Stimulated activated CD4-positive, alpha-beta T cell treated with anti-CD3 and anti-CD28 coated beads, TNF-alpha, amount 100 ng/mL, for 4 hours (primary cell): ENCODE measurements at places on chromosomes 4 and X.

DNA sequence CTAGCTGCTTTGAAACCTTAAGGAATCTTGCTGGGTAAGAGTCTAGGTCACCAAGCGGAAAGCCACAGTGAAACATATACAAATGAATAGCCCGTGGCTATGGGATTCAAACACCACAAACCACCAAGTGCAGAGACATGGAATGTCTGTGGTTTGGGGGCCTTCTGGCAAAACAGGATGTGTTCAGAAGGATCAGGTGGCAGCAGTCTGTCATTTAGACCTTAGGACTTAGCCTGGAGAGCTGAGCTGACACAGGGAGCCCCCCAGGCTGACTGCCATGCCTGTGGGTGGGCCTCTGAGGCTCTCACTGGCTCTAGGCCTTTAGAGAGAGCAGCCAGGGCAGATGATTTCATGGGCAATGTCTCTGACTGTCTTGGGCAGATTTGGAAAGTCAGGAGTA lies 225.6 kb downstream of the FBXW7 start:
- DNase-seq = no peak

GRCh38 chrX:28966331-28966730 lies 379.1 kb downstream of the IL1RAPL1 start:
- DNase-seq = no peak

- DNase-seq = no peak
Measured at GRCh38 chrX:19869193-19869592, 18.2 kb downstream of the SH3KBP1 start.

DNA sequence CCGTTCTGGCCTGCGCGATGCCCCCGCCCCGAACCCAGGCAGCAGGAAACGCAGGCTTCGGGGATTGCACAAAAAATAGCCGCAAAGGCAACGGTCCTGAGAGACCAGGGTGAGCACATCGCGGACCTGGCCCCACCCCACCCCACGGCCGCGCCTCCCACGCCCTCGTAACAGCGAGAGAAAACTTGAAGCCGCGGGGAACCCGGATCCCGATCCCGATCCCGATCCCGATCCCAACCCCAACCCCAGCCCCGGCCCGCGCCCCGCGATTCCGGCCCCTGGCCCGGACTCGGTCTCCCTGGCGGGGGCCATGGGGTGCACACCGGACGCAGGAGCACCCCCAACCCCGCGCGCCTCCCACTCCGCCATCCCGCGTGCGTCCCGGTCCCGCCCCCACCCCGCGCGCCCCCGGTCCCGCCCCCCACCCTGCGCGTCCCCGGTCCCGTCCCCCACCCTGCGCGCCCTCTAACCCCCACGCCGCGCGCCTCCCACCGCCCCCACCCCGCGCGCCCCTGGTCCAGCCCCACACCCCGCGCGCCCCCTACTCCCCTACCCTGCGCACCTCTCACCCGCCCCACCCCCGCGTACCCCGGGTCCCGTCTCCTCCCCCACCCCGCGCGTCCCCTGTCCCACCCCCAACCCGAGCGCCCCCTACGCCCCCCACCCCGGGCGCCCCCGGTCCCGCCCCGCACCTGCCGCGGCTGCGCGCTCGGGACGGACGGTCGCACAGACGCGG lies 29.0 kb downstream of the NOP14 start:
- peak; percentile 50 for DNase-seq

GRCh38 chrX:13571136-13571535 lies 1.7 kb downstream of the EGFL6 start:
- no peak for DNase-seq

- no peak for DNase-seq
Measured at GRCh38 chr4:119103263-119103662, 32.4 kb upstream of the MYOZ2 start.

DNA sequence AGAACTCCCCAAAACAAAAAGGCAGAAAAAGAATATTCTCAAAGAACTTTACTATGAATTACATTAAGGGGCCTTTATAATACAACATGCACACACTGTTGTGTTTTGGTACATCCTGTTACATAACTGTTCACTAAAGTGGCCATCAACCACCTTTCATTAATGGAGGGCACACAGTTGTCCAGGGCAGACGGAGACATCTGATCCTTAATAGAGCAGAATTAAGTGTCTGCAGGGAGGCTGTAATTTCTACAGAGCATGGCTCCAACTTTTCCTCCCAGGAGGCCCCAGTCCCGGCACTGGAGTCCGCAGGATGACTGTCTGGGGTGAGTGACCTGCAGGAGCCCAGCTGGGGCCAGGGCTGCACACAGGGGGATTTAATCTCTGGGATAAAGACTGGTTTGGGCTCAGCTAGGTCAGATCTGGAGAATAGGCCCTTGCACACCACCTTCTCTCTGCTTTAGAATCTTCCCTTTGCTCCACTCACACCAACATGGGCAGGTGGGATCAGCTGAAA lies 233.4 kb downstream of the MAML3 start:
- no peak for DNase-seq

DNA sequence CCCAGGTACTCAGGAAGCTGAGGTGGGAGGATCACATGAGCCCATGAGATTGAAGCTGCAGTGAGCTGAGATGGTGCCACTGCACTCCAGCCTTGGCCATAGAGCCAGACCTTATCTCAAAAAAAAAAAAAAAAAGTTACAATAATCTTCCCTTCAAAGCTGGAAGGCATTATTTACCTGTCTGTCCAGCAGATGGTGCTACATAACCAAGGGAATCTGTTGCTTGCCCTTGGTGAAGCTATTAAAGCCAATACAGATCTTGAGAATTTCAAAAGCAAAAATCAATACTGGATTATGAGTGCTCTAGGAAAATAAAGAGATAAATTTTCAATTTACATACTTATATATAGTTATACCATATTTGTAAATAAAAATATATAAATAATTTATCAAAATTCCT lies 25.9 kb downstream of the PKD2 start:
- DNase-seq = no peak

GRCh38 chr4:1882850-1883271 lies 11.7 kb downstream of the NSD2 start:
- DNase-seq = no peak

DNA sequence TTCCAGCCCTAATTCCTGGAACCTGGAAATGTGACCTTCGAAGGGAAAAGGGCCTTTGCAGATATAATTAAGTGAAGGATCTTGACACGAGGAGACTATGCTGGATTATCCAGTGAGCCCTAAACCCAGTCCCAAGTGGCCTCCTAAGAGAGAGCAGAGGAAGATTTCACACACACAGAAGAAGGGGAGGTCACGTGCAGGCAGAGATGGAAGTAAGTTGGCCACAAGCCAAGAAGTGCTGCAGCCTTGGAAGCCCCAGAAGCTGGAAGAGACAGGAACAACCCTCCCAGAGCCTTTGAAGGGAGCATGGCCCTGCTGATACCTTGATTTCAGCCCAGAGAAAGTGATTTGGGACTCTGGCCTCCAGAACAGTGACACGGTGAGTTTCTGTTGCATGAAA lies 51.9 kb downstream of the EVC2 start:
- DNase-seq = no peak

GRCh38 chrX:48835524-48836329 lies at the start of gene PCSK1N:
Gene PCSK1N, minus strand, starts transcription at chrX:48835610. Its CDS starts 78 bp downstream, at chrX:48835532.
- DNase-seq = no peak

DNA sequence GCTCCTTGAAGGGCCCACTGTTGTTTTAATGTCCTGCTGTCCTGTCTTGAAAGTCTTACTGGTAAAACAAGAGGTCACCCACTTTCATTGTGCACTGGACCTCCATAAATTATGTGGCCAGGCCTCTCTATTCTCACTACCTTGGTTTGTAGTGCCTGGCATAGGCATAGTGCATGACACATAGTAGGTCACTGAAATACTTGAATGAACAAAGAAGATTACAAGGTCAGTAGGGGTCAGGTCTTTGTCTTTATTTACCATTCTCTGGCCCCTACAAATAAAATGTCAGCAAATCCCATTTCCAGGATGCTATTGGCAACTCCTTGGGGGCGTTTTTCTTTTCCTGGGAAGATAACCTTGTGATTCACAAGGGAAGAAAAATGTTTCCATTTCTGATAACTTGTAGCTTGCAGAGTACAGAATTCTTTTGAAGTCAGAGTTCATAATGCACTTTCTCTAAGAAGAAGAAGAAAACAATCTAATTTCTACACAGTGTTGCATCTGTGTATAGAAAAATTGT lies 1.4 kb downstream of the PGM2 start:
- DNase-seq = no peak

DNA sequence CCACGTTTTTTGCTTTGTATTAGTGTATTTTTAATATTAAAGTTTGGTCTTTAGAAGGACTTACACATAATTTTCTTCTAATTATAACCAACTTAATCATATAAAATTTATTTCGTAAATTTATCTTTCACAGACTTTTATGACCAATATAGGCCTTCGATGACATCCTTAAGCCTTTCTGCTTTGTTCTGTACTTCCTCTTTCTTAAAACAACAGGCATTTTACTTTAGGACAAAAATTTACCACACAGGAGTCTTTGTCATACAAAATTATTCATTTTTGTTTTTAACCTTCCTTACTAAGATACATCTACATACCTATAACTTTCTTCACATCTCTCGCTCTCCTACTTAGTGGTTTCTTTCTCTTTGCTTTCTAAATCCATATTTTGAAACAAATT lies 56.3 kb downstream of the RGS12 start:
- DNase-seq = no peak

DNA sequence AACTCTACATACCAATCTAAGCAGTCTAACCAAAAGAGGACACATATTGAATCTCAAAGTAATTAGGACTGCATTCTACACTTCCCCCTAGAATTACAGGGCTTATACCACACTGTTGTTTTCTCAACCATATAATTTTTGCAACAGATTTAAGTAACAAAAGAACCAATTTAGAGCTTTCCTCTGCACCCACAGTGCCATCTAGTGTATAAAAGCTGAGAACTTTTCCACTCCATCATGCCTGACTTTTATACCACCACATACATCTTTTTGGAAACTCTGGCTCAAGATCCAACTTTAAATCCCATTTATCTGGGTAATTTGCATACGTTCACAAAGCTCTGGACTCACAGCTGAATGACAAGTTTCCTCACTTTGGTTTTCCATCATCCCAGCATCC lies 99.5 kb downstream of the EFHC2 start:
- no peak for DNase-seq

- DNase-seq = peak; percentile 34
Measured at GRCh38 chr4:47686294-47686872, 151.5 kb downstream of the CORIN start.

- DNase-seq = no peak
Measured at GRCh38 chrX:85024044-85024443, 20.4 kb downstream of the APOOL start.

DNA sequence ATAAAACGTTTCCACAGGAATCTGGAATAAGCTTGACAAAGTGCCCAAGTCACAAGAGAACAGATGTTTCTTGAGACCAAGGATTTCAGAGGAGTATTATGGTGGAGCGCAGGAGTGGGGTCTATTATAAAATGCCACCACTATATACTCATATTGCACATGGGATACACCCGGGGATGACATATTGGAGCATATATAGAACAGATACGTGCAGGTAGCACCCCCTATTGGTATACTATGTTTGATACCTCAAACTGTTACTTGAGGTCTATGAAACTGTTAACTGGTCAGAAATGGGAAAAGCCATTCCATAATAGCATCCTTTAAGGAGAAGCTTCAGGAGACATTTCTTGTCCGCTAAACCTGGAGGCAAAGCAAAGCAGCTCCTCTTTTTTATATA lies 86.0 kb downstream of the PCYT1B start:
- no peak for DNase-seq

DNA sequence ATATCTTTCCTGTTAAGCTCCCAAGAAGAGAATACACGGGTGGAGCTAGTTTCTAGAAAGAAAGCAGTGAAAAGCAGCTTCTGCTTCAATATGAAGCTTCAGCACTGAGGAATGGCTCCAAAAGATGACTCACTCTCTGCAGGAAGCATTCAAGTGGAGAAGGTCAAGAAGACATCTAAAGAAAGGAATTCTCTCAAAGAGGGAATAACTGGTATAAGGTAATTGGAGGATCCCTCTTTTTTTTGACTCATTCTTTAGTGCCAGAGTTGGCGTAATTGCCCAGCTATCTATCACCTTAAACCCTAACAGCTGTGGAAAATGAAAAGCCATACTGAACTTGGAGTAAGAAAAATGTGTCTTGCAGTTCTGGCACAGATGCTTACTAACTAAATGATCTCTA lies 3.5 kb downstream of the EDA2R start:
- no peak for DNase-seq

- DNase-seq = no peak
Measured at GRCh38 chrX:16589826-16590225, 60.1 kb upstream of the S100G start.

- DNase-seq = no peak
Measured at GRCh38 chr4:124178449-124179021, 534.0 kb downstream of the ANKRD50 start.

DNA sequence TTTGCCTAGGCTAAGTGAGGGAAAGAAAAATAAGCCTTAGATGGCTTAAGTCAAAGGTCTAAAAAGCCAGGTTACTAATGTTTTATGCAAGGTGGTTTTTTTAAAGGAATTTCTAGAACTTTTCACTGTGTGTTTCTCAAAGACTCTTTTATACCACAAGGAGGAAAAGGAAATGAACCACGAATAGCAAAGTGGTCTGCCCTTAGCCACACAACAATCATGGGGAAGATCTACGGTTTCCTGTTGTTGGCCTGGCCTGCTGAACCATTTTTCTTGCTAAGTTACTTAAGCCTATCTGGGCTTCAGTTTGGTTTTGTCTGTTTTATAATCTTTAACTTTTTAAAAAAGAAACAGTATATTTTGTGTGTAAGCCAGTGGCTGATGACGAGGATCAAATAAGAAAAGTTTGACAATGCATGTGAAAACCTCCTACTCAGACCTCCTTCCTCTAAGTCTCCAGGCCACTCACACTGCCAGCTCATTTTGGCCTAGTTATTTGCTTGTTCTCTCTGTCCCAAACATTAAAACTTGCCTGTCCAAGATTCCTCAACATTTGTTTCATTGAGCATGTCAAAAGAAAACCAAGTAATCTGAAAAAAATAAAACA lies 56.7 kb upstream of the COL25A1 start:
- no peak for DNase-seq

GRCh38 chrX:17485391-17485790 lies 110.4 kb downstream of the NHS start:
- no peak for DNase-seq

GRCh38 chrX:40147126-40147952 lies 49.6 kb upstream of the BCOR start:
- DNase-seq = no peak

- no peak for DNase-seq
Measured at GRCh38 chrX:13430136-13430827, 110.4 kb upstream of the ATXN3L start.

DNA sequence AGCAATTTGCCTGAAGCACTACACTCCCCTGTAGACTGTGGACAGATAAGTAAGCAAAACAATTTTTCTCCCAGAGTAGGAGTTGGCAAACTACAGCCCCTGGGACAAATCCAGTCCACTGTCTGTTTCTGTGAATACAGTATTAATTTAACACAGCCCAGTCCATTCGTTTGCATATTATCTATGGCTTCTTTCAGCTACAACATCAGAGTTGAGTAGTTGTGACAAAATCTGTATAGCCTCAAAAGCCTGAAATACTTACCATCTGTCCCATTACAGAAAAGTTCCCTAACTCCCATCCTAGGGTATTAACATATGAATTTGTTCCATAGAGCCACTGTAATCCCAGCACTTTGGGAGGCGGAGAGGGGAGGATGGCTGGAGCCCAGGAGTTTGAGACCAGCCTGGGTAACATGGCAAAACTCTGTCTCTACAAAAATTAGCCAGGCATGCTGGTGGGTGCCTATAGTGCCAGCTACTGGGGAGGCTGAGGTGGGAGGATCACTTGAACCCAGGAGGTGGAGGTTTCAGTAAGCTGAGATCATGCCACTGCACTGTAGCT lies 53.0 kb downstream of the AMELX start:
- DNase-seq = no peak
